ENCODE measurements at places on chromosomes 16 and 17. TPM values are rescaled to one million over a fixed set of nuclear protein-coding genes. Genes with fewer than 3 reads are reported as not detected.

- no peak for ATAC-seq
Measured at GRCh38 chr16:15833541-15833940, 23.3 kb downstream of the MYH11 start.

GRCh38 chr16:2150418-2151187, 2.2 kb downstream of the RAB26 start:
- no peak for ATAC-seq

- ATAC-seq: no peak
Measured at GRCh38 chr17:42672038-42672437, 4.8 kb downstream of the PLEKHH3 start.

GRCh38 chr17:66275651-66276050, 26.8 kb upstream of the PRKCA start:
- ATAC-seq: peak; percentile 100

GRCh38 chr16:23948949-23949411, 113.2 kb downstream of the PRKCB start:
- peak; percentile 83 for ATAC-seq

DNA sequence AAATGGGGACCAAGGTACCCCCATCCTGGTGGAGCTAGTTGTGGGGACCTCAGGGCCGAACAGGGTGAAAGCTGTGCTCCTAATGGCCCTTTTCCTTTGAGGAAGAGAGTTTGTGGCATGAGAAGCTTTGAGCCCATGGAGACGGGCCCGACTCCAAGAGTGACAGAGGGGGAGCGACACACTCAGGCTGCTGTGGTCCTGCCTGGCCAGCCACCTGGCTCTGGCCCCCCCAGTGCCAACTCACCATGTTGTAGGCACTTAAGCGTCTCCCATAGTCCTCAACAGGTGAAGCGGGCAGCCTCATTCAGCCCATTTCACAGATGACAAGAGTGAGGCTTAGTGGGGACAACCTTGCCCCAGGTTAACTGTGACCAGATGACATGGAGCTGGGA, 1.6 kb downstream of the IL21R start:
- no peak for ATAC-seq

DNA sequence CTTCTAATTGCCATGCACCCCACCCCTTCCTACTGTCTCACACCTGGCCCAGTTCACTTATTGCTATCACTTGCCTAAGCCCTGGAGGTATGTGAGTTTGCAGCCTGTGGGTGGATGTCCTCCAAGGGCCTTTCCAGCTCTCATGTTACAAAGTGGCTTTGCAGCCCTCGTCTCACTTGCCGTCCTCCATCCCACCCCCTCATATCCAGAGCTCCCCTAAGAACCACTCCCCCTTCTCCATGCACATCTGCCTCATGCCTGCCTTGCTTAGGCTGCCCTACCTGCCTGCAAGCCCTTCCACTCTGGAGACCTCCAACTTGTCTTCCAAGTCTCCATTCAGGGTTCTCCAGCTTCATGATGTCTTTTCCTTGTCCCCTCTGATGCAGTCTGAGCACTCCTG, 119.4 kb upstream of the NLRP1 start:
- no peak for ATAC-seq

DNA sequence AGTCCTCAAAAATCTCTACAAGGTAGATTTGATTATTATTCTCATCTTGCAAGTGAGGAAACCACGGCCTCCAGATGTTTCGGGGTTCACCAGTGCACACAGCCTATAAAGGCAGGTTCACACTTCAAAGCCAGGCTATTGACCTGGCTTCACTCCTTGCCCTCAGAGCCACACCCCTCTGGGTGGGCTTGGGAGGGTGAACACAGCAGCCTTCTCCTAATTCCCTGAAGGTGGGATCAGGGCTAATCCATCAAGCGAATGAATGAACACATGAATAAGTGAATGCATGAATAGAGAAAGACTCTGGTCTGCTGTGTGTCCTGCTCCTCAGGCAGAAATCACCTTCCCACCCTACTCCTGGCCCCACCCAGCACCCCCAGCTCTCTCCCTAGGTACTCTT, 139.0 kb downstream of the CYLD start:
- no peak for ATAC-seq

DNA sequence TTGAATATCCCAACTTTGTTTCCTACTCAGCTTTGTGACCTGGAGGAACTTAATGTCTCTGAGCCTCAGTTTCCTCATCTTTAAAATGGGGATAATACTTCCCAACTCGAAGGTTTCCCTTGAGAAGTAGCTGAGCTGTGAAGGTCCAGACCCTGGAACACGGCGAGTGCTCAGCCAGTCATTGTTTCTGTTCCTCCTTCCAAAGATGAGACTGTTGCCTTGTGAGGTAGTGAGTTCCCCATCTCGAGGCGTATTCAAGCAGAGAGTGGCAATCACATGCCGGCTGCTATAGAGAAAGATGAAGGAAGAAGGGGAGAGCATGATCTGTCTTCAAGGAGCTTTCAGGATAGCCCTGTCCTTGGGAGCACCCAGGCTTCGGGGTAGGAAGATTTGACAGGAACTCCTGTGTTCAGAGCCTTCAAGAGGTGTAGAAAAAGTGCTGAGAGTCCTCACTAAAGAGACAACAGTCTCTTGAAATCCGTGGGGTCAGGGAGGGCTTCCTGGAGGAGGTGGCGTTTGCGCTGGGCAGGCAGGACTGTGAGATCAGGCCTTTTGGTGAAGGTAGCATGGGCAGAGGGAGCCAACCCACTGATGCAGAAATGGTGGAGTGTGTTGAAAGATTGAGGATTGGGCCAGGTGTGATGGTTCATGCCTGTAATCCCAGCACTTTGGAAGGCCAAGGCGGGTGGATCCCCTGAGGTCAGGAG, 27.2 kb downstream of the SPNS2 start:
- no peak for ATAC-seq

CA5A gene
- not detected for total RNA-seq
